SJCRH30 (cell line): ENCODE measurements at places on chromosomes 6 and 20. TPM values are rescaled to one million over a fixed set of nuclear protein-coding genes. Genes with fewer than 3 reads are reported as not detected.

- no peak overlapping the region for H3K27ac ChIP-seq
- DNase-seq: no peak
Observed at GRCh38 chr6:13671548-13672127, 40.0 kb downstream of the RANBP9 start.

- peaks cover 14% of the 10 kb centered on the region for H3K36me3 ChIP-seq
- H3K4me1 ChIP-seq: peaks cover 5% of the 10 kb centered on the region; the same call in 1 of the 2 replicates
- no peaks in the 10 kb centered on the region for H3K27me3 ChIP-seq
- no peak overlapping the region for H3K4me3 ChIP-seq
- DNase-seq: peak; percentile 47
Observed at GRCh38 chr6:32113386-32114352, 4.5 kb upstream of the TNXB start.

- peak overlapping the region; percentile 92 for H3K27ac ChIP-seq
- H3K4me1 ChIP-seq: peaks cover 26% of the 10 kb centered on the region
- H3K36me3 ChIP-seq: no peaks in the 10 kb centered on the region
- peak overlapping the region; percentile 11 for H3K4me3 ChIP-seq
Observed at GRCh38 chr20:46814366-46815232, 80.0 kb upstream of the EYA2 start.

DNA sequence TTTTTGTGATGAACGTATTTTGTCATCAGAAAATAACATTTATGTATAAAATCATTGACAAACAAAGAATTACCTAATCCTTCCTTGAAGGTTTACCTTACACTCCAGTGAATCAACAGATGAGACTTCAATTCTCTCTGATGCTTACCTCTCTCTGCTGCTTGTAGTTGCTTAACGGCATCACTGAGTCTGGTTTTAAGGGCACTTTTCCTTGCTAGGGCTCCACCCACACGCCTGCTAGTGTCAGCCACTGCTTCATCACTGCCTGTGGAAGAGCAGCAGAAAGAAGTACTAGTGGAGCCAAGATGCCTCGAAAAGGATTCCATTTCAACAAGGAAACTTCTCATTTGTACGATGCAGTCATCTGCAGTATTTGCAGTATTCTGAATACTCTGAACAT lies 63.0 kb downstream of the FAM229B start:
- no peak for DNase-seq
- H3K4me3 ChIP-seq: no peak overlapping the region
- peaks cover 19% of the 10 kb centered on the region for H3K4me1 ChIP-seq
- no peak overlapping the region for H3K27ac ChIP-seq
- H3K27me3 ChIP-seq: no peaks in the 10 kb centered on the region
- H3K36me3 ChIP-seq: no peaks in the 10 kb centered on the region

DNA sequence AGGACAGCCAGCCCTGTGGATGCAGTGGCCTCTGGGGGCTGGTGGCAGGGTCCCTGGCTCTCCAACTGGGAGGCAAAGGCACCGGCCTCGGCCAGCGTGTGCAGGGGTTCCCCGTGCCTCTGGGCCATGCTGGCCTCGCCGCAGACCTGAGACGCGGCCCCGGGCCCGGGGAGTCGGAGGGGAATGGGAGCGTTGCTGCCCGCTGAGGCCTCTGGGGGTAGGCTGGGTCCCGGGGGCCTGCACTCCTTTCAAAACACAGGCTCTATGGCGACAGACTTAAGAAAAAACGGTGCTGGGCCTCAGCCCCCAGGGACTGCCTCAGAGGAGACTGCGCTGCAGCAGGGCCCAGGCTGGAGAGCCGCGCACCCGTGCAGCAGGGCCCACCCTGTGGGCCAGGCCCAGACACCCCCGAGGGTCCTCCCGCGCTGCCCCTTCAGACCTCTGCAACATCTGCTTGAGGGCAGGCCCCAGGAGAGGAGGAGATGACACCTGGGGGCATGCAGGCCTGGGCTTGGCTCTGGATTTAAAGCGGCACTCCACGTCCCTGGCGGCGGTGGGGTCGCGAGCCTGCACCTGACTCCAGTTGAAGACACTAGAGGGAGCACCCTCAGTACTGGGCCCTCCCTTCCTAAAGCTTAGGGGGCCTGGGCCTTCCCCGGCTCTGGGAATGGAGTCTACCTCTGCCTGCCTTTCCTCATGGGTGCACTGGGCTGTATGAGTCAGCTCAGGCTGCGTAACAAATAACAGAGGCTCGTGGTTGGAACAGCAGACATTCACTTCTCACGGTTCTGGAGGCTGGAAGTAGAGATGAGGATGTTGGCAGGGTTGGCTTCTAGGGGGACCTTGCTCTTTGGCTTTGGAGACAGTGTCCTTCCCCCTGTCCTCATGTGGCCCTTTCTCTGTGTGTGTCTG lies 117.4 kb upstream of the RPS6KA2 start:
- no peaks in the 10 kb centered on the region for H3K27me3 ChIP-seq
- H3K4me1 ChIP-seq: peaks cover 3% of the 10 kb centered on the region; the same call in 1 of the 2 replicates
- no peak for DNase-seq
- H3K36me3 ChIP-seq: no peaks in the 10 kb centered on the region
- H3K4me3 ChIP-seq: no peak overlapping the region

GRCh38 chr6:139271056-139271455 lies 20.7 kb downstream of the TXLNB start:
- DNase-seq: no peak
- no peaks in the 10 kb centered on the region for H3K27me3 ChIP-seq
- H3K4me1 ChIP-seq: no peaks in the 10 kb centered on the region
- no peak overlapping the region for H3K4me3 ChIP-seq
- no peak overlapping the region for H3K27ac ChIP-seq

DNA sequence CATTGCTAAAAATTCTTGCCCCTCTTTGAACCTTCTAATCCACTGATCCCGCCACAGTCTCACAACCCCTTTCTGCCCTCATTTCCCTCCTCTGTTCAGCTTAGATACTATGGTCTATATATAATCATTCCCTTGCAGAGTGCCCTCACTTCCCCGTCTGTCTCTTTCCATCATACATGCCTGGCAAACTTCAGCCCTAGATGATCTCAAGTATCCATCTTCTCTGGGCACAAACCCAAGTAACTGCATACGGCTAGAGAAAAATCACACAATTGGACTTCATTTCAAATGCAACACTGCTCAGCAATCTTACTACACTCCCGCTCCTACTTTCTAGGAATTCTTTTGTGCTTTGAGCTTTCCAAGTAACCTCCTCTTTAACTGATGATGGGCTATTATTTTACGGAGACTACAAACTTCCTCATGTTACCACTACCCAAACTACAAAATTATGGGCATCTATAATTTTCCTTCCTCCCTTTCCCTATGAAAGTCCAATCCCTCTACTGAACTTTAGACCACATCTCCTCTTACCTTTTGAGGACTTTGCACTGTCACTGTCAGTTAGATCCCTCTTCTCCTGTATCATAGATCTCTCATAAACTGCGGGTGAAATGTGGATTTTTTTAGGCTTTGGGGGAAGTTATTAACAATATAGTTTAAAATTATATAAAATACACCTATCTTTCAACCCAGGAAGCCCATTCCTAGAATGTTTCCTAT lies 135.6 kb downstream of the BTBD9 start:
- H3K4me3 ChIP-seq: peak overlapping the region; percentile 21
- peaks cover 43% of the 10 kb centered on the region for H3K4me1 ChIP-seq
- no peaks in the 10 kb centered on the region for H3K36me3 ChIP-seq

GRCh38 chr6:73932866-73933265 lies 236.9 kb downstream of the CD109 start:
- no peak overlapping the region for H3K27ac ChIP-seq
- H3K4me3 ChIP-seq: no peak overlapping the region
- H3K4me1 ChIP-seq: no peaks in the 10 kb centered on the region; the same call in 1 of the 2 replicates
- no peaks in the 10 kb centered on the region for H3K36me3 ChIP-seq
- H3K27me3 ChIP-seq: no peaks in the 10 kb centered on the region

GRCh38 chr6:42488129-42488528 lies 36.4 kb upstream of the TRERF1 start:
- H3K27ac ChIP-seq: no peak overlapping the region
- H3K4me1 ChIP-seq: no peaks in the 10 kb centered on the region
- H3K4me3 ChIP-seq: no peak overlapping the region
- no peaks in the 10 kb centered on the region for H3K27me3 ChIP-seq
- no peaks in the 10 kb centered on the region for H3K36me3 ChIP-seq
- DNase-seq: no peak

GRCh38 chr6:91198588-91199255 lies 611.9 kb upstream of the MAP3K7 start:
- no peaks in the 10 kb centered on the region for H3K36me3 ChIP-seq
- peaks cover 30% of the 10 kb centered on the region for H3K4me1 ChIP-seq
- H3K27me3 ChIP-seq: no peaks in the 10 kb centered on the region
- no peak overlapping the region for H3K4me3 ChIP-seq

DNA sequence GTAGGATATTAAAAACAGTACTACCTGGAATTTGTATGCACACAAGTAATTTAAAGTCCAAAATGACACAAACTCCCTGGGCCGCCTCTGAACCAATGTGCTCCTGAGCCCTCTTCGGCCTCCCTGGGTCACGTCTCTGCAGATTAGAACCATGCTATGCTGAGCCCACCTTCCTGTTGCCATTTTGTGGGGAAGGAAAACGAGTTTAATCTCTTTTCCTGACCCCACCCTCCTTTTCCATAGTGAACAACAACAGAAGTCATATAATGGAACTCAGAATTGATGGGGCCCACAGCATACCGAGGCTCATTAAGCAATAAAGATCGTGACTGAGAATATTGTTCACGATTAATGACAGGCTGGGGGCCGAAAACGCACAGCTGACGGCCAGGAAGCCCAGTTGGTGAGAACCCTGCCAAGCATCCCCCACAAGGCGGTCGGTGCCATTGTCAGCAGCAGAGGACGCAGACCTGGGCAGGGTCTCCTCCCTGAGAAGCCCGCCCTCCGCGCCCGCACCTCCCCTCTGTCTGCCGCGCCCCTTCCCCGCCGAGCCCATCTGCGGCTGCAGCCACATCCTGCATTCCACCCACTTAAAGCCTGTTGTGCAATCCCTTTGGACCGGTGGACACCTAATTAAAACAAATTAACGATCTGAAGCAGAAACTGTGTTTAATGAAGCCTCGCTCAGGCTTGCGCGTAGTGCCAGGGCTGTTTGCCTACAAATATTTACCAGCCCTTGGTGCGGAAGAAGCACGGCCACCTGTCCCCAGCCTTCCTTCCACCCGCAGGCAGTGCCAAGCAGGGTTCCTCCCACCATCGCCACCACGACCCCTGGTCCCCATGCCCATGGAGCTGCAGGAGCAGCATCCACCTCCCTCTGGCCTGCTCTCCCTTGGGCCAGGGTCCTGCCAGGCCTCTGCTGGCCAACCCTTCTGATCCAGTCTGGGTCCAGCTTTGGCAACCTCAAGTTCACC lies 68.1 kb downstream of the DLL1 start:
- no peak overlapping the region for H3K4me3 ChIP-seq
- no peaks in the 10 kb centered on the region for H3K4me1 ChIP-seq

DNA sequence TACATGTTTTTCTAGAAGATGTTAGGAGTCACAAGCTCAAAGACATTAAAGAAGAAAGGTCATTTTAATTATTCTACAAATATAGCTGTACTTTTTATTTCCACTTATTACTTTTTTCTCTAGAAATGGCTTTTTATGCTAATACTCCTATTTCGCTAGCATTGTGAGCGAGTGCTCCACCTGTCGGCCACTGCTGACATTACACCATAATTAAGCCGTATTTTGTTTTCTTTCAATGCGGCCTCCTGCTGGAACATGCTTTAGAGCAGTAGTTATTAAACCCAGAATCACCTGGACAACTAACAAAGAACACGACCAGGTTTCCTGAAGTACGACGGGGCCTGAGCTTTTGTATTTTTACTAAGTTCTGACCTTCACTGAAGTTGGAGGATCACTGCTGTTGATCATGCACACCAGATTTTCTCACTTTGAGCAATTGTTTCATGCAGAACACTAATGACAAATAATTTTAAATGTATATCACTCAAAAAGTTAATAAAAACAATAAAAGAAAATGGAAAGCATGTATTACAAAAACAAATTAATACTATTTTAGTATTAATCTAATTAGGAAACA lies 74.1 kb upstream of the PAK5 start:
- H3K4me1 ChIP-seq: no peaks in the 10 kb centered on the region
- no peak overlapping the region for H3K4me3 ChIP-seq
- no peak overlapping the region for H3K27ac ChIP-seq
- no peaks in the 10 kb centered on the region for H3K36me3 ChIP-seq
- DNase-seq: peak; percentile 59

GRCh38 chr6:116254297-116255056 lies 602 bp upstream of the TSPYL4 start:
- H3K27ac ChIP-seq: peak overlapping the region; percentile 91
- no peak for DNase-seq
- H3K4me3 ChIP-seq: peak overlapping the region; percentile 84
- no peaks in the 10 kb centered on the region for H3K27me3 ChIP-seq

DNA sequence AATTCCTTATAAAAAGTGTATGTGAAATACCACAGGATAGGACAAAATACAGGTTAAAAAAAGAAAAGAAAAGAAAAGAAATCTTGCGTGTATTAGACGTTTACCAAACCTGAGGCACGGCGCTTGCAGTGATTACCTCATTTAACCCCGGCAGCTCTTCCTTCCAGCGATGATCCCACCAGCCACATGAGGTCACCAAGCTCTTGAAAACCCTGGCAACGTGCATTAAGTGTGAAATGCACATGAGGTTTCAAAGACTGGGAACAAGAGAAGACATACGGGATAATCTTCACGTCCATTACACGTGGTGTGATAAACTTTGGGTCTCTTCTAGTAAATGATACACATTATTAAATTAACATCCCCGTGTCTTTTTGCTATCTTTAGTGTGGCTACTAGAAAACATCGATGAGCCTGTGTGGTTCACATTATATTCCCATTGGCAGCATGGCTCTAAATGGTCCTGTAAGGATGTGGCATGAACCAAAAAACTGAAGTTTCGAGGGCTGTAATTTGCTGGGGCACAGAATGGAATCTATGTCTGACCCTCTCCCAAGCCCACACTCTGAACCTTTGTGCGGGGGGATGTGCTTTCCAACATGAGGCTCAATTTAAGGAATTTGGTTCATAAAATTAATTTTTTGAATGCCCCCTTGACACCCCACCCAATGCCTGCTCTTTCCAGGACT lies 59.2 kb upstream of the THBS2 start:
- peak overlapping the region; percentile 18; the same call in 1 of the 2 replicates for H3K27ac ChIP-seq
- DNase-seq: peak; percentile 55
- no peak overlapping the region for H3K4me3 ChIP-seq

GRCh38 chr6:24980507-24981385 lies 45.0 kb upstream of the RIPOR2 start:
- H3K27me3 ChIP-seq: no peaks in the 10 kb centered on the region
- no peak for DNase-seq
- H3K27ac ChIP-seq: no peak overlapping the region; the same call in 1 of the 2 replicates
- H3K36me3 ChIP-seq: no peaks in the 10 kb centered on the region
- no peak overlapping the region for H3K4me3 ChIP-seq
- H3K4me1 ChIP-seq: no peaks in the 10 kb centered on the region

RGL2 gene
- 14.3 and 20.9 TPM in 2 replicates for total RNA-seq

FAM83C gene
- total RNA-seq: 0.10 TPM in 1 of 2 replicates, not detected in the other

HSPA1A gene
- total RNA-seq: 0.56 TPM in 1 of 2 replicates, not detected in the other

EYS gene
- not detected in 2 replicates for total RNA-seq

TCF15 gene
- total RNA-seq: not detected in 2 replicates

CDH4 gene
- 0.06 TPM in 1 of 2 replicates, not detected in the other for total RNA-seq

PERP gene
- 5.4 and 5.7 TPM in 2 replicates for total RNA-seq
